Activated naive CD8-positive, alpha-beta T cell treated with anti-CD3 and anti-CD28 coated beads, Interleukin-2, amount 10 ng/mL, durations not matched to agents 7 days and 5 days (primary cell): ENCODE measurements at places on chromosomes 11 and 22. TPM values are rescaled to one million over a fixed set of nuclear protein-coding genes. Genes with fewer than 3 reads are reported as not detected.

- no peak overlapping the region for H3K4me3 ChIP-seq
- DNase-seq: no peak
- H3K27me3 ChIP-seq: peaks cover 2% of the 10 kb centered on the region
- H3K36me3 ChIP-seq: no peaks in the 10 kb centered on the region
These were observed 301.1 kb downstream of the SHANK2 start for GRCh38 chr11:70951139-70951804.

Gene FAM111B
- 43.8 TPM for total RNA-seq

Gene OR52H1
- total RNA-seq: not detected

DNA sequence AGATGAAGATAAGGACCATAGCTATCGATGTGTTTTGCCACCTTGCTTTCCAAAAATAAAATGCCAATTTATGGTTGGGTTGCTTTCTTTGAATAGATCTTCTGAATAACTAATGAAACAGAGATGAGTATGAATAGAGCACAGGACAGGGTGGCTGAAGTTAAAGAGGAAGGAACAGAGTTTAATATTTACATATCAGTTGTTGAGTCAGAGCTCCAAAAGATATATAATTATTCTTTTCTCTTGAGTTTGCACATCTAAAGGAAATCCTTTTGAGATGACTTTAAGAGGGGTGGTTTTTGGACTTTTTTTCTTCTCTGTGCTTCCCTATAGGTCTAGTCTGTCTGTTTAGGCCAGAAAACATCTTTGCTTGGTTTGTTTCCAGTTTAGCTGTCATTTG, 115.2 kb downstream of the DDX10 start:
- H3K4me3 ChIP-seq: no peak overlapping the region
- no peaks in the 10 kb centered on the region for H3K27me3 ChIP-seq
- H3K36me3 ChIP-seq: peaks cover 25% of the 10 kb centered on the region
- no peak overlapping the region for H3K27ac ChIP-seq
- DNase-seq: no peak
- H3K4me1 ChIP-seq: peaks cover 7% of the 10 kb centered on the region
